GM23248 (cell line): ENCODE measurements at places on chromosomes 5 and 9. TPM values are rescaled to one million over a fixed set of nuclear protein-coding genes. Genes with fewer than 3 reads are reported as not detected.

- no peaks in the 10 kb centered on the region for H3K27me3 ChIP-seq
- no peaks in the 10 kb centered on the region for H3K4me1 ChIP-seq
- no peak overlapping the region for H3K4me3 ChIP-seq
- no peak overlapping the region for H3K27ac ChIP-seq
- H3K36me3 ChIP-seq: no peaks in the 10 kb centered on the region
- DNase-seq: no peak
Observed at GRCh38 chr5:113989278-113989912, 372.5 kb upstream of the KCNN2 start.

Gene DBH
- total RNA-seq: not detected in 2 replicates

Gene GPR150
- 1.1 TPM in 1 of 2 replicates, not detected in the other for total RNA-seq

DNA sequence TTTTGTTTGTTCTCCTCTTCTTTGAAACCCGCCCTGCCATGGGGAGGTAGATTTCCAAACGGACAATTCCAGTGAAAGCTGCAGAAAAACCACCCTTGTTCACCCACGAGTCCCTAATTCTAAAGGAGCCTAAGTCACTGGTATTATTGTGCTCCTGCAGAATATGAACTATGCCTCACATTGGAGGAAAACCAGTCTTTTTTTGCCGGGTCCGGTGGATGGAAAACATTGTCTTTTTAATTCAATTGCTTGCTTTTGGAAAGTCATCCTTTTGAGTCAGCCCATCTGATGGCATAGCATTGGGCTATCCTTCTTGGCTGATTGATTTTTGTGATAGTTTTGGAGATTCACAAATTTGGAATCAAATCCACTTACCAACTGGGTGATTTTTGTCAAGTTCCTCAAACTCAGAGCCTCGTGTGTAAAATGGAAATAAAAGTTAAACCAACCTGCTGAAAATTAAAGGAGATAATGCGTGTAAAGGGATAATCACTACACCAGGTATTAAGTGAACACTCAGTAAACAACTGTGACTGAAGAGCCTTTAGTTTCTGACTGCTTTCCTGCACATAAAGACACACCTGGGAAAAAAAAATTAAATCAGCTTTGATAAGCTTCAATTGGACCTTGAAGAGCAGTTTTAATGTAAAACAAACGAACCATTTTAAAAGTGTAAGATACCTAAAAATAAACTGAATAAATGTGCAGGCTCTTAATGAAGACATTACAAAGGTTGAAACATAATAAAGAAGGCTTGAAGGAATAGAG, 780 bp upstream of the CCNJL start:
- H3K36me3 ChIP-seq: no peaks in the 10 kb centered on the region
- no peak for DNase-seq
- H3K4me1 ChIP-seq: no peaks in the 10 kb centered on the region
- H3K27ac ChIP-seq: no peak overlapping the region
- H3K27me3 ChIP-seq: peaks cover 61% of the 10 kb centered on the region

DNA sequence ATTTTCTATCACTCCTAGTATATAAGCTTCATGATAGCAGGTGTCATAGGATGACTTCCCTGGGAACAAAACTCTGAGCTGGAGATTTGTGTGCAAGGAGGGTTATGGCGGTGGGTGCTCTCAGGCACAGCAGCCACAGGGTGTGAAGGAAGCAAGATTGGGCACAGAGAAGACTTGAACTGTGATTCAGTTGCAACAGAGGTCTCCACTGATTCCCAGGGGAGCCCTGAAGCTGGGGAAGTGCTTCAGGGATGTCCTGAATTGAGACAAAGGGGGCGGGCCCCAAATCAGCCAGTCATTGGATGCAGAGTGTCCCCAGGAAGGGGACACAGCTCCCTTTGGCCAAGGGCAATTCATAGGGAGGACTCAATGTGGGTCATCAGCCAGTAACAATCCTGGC, 44.4 kb upstream of the ANKRD55 start:
- no peak for DNase-seq
- H3K36me3 ChIP-seq: no peaks in the 10 kb centered on the region
- peaks cover 35% of the 10 kb centered on the region for H3K4me1 ChIP-seq
- H3K27me3 ChIP-seq: no peaks in the 10 kb centered on the region
- H3K27ac ChIP-seq: no peak overlapping the region

Gene LHX3
- not detected in 2 replicates for total RNA-seq

DNA sequence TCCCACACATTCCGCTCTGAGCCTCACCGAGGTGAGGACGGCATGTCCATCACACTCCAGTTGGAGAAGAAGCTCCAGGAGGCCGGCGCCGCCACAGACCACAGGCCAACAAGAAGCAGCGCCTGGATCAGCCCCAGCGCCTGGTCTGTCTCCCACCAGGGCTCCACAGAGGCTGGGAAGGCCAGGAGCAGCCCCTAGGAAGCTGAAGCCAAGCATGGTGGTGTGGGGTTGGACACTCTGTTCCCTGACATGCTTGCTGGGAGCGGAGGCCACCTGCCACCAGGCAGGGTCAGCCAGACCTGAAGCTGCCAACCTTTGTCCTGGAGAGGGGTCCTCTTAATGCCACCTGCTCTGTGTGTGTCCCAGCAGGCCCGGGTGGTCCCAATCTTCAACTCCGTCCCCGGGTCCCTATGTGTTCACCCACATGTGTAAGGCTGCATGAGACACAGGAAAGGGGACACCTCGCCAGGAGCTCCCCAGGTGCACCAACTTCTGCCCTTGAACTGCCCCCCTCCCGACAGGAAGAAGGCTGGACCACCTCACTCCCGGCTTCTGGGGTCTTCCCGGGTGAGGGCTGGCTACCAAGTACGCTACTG, 140.1 kb upstream of the PPP1R26 start:
- peaks cover 16% of the 10 kb centered on the region; the same call in 1 of the 2 replicates for H3K27me3 ChIP-seq
- no peaks in the 10 kb centered on the region for H3K4me1 ChIP-seq
- no peak overlapping the region for H3K4me3 ChIP-seq
- no peak for DNase-seq
- no peak overlapping the region for H3K27ac ChIP-seq

GRCh38 chr5:80149161-80149609, 106.7 kb downstream of the SERINC5 start:
- H3K4me1 ChIP-seq: no peaks in the 10 kb centered on the region
- no peak overlapping the region for H3K4me3 ChIP-seq

Gene HEMGN
- not detected in 2 replicates for total RNA-seq

- no peaks in the 10 kb centered on the region for H3K27me3 ChIP-seq
- no peak overlapping the region for H3K27ac ChIP-seq
- no peak overlapping the region for H3K4me3 ChIP-seq
- H3K4me1 ChIP-seq: peaks cover 5% of the 10 kb centered on the region; the same call in 1 of the 2 replicates
Observed at GRCh38 chr9:105198865-105199264, 45.6 kb upstream of the SLC44A1 start.

DNA sequence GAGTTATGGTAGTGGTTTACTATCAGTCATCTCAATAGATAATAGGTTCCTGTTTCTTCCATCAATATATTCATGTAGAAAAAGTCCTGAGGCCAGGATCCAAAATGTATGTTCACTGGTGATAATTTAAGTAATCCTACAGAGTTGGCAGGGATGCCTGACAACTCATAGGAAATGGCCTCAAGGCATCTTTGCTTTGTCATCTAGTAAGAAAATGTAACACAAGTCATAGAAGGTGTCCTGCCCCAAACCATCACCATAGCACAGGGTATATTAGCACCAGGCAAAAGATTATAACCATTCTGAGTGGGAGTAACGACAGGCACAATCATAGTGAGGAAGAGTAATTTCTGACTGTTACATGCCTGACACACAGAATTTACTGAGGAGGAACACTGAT, 257.0 kb downstream of the TMEM167A start:
- H3K4me3 ChIP-seq: no peak overlapping the region
- no peaks in the 10 kb centered on the region for H3K4me1 ChIP-seq
- no peaks in the 10 kb centered on the region for H3K27me3 ChIP-seq
- no peak overlapping the region for H3K27ac ChIP-seq
- peak; percentile 22 for DNase-seq
- no peaks in the 10 kb centered on the region for H3K36me3 ChIP-seq

- no peak overlapping the region for H3K4me3 ChIP-seq
- H3K27me3 ChIP-seq: no peaks in the 10 kb centered on the region
- DNase-seq: no peak
Observed at GRCh38 chr9:7549249-7549648, 250.3 kb downstream of the DMAC1 start.

- no peak for DNase-seq
- H3K4me3 ChIP-seq: no peak overlapping the region
- no peaks in the 10 kb centered on the region for H3K27me3 ChIP-seq
- no peaks in the 10 kb centered on the region for H3K36me3 ChIP-seq
Observed at GRCh38 chr5:175679411-175679810, 21.5 kb downstream of the HRH2 start.

GRCh38 chr9:137350696-137351584, 48.9 kb upstream of the NRARP start:
- H3K27me3 ChIP-seq: no peaks in the 10 kb centered on the region
- H3K4me1 ChIP-seq: no peaks in the 10 kb centered on the region
- no peaks in the 10 kb centered on the region for H3K36me3 ChIP-seq
- no peak overlapping the region for H3K4me3 ChIP-seq
- DNase-seq: no peak
- no peak overlapping the region for H3K27ac ChIP-seq

DNA sequence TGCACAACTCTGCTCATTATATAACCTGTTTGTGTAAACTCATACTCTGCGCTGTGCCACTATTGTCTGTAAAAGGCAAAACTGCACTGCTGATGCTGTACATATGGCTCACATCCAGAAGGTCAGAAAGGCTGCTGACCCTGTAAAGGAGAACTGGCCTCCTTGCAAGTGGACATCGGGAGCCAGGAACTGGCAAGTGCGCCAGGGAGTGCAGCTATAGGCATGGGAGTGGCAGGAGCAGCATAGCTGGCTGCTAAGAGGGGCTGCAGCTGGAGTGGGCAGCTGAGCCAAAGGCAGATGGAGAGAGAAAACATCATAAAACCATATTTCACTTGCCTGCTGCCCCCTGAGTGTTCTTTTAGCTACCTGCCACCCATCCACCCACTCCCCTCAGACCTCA, 2183.4 kb upstream of the ACO1 start:
- no peaks in the 10 kb centered on the region for H3K36me3 ChIP-seq
- H3K27me3 ChIP-seq: no peaks in the 10 kb centered on the region

GRCh38 chr5:94329115-94329514, 289.3 kb downstream of the KIAA0825 start:
- no peaks in the 10 kb centered on the region for H3K4me1 ChIP-seq
- H3K27me3 ChIP-seq: no peaks in the 10 kb centered on the region
- no peaks in the 10 kb centered on the region for H3K36me3 ChIP-seq
- H3K27ac ChIP-seq: no peak overlapping the region
- H3K4me3 ChIP-seq: no peak overlapping the region

DNA sequence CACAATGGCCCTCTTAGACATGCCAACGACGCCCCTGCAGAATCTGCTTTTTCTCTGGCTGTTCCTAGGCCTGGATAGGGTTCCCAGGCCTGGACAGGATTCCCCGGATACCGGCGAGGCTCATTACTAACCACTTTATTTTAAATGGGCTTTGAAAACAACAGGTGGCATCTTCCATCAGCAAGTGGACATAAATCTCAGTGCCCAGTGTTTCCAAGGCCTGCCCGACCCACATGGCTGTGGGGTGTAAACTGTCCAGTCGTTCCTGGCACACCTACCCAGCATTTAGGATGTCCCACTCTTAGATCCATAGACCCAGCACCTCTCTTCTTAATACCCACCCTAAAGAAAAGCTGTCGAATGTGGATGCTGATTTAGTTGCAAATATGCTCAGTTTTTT, 896 bp downstream of the CMBL start:
- H3K36me3 ChIP-seq: no peaks in the 10 kb centered on the region
- H3K27ac ChIP-seq: peak overlapping the region; percentile 60; the same call in 1 of the 2 replicates
- H3K4me1 ChIP-seq: peaks cover 22% of the 10 kb centered on the region
- H3K4me3 ChIP-seq: peak overlapping the region; percentile 89
- DNase-seq: no peak

DNA sequence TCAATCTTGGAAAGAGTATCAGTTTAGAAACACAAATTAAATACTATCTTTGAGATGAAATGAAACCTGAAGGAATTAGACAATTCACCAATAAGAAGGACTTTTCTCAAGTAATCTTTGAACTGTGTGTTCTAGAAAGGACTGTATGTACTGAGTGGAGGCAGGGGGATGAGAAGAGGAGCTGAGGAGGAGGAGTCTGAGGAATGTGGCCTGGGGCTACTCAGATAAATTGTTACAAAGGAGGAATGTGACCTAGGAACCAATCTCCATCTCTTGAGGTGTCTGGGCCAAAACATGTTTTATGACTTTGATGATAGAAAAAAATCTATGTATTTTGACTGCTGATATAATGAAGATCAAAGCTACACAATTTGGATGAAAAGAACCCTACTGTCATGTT, 124.3 kb upstream of the ANKRD55 start:
- no peak overlapping the region for H3K27ac ChIP-seq
- no peak for DNase-seq
- H3K4me1 ChIP-seq: peaks cover 12% of the 10 kb centered on the region
- no peaks in the 10 kb centered on the region for H3K36me3 ChIP-seq
